ENCODE measurements at places on chromosomes 1 and 21. TPM values are rescaled to one million over a fixed set of nuclear protein-coding genes. Genes with fewer than 3 reads are reported as not detected.

SHISA4 gene
- 31.4 TPM for total RNA-seq

NHLH1 gene
- total RNA-seq = 0.31 TPM

GRCh38 chr1:229286099-229286766, 15.3 kb downstream of the RAB4A start:
- DNase-seq = no peak
- peaks cover 17% of the 10 kb centered on the region for H3K4me1 ChIP-seq
- H3K4me3 ChIP-seq = no peak overlapping the region
- H3K27me3 ChIP-seq = no peaks in the 10 kb centered on the region
- H3K27ac ChIP-seq = no peak overlapping the region
- peaks cover 28% of the 10 kb centered on the region for H3K36me3 ChIP-seq

DNA sequence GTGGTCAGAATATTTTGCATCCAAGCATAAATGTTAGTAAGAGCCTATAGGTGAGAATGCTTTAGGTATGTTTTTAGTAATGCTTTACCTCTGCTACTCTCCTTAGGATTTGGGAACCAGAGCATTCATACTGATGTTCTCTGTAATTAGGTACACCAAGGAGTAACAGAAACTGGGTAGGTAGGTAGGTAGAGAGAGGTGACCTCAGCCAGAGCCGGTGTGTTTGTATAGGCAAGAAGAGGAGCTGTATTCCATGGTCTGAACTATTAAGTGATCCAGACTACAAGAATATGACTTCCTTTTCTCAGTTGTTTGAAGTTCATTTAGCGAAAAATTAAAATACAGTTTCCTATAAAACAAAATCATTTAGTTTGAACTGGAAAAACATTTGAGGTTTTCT, 108.5 kb downstream of the SDCCAG8 start:
- H3K4me1 ChIP-seq = peaks cover 6% of the 10 kb centered on the region
- H3K4me3 ChIP-seq = no peak overlapping the region
- DNase-seq = no peak
- H3K36me3 ChIP-seq = peaks cover 7% of the 10 kb centered on the region

- H3K27ac ChIP-seq = peak overlapping the region; percentile 38
- H3K4me3 ChIP-seq = no peak overlapping the region
- DNase-seq = no peak
- H3K36me3 ChIP-seq = peaks cover 53% of the 10 kb centered on the region
Observed at GRCh38 chr1:43382027-43382779, 7.4 kb downstream of the MED8 start.

DNA sequence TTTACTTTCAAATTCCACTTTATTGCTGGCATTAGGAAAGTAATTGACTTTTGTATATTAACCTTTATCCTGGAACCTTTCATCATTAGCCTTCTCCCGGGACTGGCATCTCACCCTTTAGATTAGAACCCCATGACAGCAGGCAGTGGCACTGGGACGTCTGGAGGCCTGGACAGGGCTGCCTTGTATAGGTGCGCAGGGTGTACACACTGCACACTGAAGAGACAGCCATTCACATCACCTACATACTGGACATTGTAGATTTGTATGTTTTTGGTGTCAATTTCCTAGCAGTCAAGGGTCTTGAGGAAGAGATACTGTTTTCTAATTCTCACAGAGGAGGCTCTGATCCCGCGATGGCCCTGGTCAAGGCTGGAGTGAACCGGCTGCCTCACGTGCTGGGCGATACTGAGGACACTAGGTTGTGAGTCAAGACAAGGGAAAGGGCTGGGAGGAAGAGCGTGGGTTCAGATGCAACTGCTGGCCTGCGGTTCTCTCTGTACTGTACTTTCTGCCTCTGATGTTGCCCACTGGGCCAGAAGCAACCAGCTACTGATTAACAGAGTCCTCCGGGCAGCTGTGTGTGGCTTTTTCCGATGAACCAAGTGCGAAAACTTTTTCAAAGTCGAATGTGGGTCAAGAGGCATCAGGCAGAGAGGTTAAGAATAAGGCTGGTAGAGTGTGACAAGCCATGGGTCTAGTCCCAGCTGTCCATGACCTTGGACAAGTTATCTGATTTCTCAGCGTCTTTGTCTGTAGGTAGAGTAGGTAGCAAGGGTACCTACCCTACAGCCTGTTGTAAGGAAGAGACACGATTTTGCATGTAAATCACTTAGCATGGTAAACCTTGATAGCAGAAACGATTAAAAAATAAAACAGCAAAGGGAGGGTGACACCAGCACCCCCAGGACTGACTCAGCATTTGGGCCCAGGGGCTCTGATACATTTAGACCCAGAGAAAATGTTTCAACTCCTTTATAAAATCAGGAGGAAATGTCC, 38.2 kb upstream of the SLC25A33 start:
- no peak overlapping the region for H3K4me3 ChIP-seq
- H3K27me3 ChIP-seq = peaks cover 19% of the 10 kb centered on the region
- H3K27ac ChIP-seq = no peak overlapping the region
- no peak for DNase-seq
- H3K36me3 ChIP-seq = no peaks in the 10 kb centered on the region

All from osteocyte (in vitro differentiated cells).